ENCODE measurements at places on chromosomes 2 and 18.

- no peak for DNase-seq
These were observed 792.2 kb downstream of the SLC4A3 start for GRCh38 chr2:220419647-220420046.

- DNase-seq: no peak
These were observed 27.0 kb downstream of the MEIS1 start for GRCh38 chr2:66461664-66462500.

GRCh38 chr2:216086207-216086893 lies 4.6 kb downstream of the TMEM169 start:
- DNase-seq: no peak

DNA sequence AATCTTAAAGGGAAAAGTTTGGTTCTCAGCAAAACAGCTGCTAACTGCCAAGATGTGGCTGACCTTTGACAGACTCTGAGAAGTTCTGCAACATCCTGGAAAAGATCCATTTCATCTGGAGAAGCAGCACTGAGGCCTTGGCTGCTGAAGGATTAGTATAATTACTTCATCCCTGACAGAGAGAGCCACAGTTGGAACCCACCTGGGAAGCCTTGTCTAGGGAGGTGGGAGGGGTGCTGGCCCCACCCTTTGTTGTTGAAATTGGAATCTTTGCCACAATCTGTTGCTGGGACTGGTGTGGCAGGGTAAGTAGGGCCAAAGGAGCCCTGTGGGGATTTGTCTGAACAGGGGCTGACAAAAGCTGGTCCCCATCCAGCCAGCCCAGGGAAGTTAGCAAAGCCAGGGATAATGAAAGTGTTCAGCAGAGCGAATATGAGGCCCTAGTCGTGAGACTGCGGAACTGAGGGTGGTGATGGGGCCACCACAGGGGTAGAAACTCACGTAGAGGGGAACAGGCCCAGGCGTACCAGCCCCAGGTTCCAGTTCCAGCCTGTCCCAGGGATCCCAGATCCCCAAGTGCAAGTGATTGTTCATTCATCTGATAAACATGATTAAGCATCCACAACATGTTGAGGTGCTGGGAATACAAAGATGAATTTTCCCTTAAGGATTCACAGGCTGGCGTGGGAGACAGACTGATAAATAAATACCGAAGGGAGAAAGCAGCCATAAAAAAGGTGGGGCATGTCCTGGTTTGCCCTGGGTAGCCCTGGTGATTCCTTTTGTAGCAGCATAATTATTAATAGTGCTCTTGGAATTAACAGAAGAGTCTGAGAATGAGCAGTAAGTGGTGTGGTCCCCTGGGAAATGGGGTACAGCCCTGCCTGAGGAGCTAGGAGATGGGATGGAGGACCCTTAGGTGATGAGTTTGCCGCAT lies 60.0 kb downstream of the MYO1B start:
- DNase-seq: no peak

DNA sequence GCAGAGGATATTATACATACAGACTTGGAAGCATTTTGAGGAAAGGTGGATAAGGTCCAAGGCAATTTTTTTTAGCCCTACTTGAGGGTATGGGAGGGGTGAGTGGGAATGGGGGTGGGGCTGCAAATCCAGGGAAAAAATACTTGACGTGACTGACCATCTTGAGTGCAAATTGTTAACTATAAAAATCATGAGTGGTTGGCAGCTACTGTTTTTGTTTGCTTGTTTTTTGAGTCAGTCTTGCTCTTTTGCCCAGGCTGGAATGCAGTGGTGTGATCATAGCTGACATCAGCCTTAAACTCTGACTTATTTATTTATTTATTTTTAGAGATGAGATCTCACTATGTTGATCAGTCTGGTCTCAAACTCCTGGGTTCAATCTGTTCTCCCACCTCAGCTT lies 458.8 kb downstream of the PIK3C3 start:
- no peak for DNase-seq

GRCh38 chr2:13040043-13040442 lies 323.3 kb downstream of the TRIB2 start:
- DNase-seq: no peak

DNA sequence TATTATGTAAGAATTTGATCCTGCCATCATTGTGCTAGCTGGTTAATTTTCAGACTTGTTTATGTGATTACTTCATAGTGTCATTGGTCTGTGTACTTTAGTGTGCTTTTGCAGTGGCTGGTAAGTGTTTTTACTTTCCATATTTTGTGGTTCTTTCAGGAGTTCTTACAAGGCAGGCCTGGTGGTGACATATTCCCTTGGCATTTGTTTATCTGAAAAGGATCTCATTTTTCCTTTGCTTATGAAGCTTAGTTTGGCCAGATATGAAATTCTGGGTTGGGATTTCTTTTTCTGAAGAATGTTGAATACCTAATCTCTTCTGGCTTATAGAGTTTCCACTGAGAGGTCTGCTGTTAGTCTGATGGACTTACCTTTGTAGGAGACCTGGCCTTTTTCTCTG lies 72.8 kb upstream of the MC4R start:
- DNase-seq: no peak

- DNase-seq: no peak
These were observed 207.2 kb downstream of the KLHL29 start for GRCh38 chr2:23592061-23592685.

DNA sequence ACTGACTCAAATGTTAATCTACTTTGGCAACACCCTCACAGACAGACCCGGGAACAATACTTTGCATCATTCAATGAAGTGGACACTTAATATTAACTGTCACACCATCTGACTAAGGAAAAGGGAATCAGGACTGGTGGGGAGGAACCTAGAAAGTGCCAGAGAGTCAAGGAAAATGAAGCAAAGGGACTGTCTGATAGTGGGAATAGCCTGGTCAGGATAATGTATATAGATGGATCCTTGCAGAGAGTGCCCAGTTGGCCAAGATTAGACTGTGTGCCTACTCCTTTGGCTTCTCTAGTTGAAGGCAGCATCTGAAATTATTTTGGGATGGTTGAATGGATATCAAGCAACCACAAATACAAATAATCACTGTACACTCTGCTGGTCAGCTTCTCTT lies 45.2 kb downstream of the ARL6IP6 start:
- no peak for DNase-seq

DNA sequence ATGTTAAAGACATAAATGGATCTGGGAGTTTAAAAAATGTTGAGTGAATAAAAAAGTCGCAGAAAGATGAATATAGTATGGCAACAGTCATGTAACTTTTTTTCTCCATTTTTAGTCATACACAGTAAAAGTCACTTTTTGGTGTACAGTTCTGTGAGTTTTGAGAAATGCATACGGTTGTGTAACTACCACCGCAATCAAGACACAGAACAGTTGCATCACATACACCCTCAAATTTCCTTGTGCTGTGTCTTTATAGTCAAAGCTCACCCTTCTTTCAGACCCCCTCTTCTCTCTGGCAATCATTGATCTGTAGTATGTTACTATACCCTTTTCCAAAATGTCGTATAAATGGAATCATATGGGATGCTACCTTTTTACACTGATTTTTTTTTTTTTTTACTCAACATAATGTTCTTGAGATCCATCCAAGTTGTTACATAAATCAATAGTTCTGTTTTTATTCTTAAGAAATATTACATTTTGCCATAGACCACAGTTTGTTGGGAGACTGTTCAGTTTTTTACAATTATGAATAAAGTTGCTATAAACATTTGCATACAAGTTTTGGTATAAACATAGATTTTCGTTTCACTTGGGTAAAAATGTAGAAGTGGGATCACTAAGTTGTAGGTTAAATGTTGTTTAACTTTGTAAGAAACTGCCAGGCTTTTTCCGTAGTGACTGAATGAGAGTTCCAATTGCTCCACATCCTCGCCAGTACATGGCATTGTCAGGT lies 35.4 kb upstream of the AGFG1 start:
- DNase-seq: no peak

GRCh38 chr2:42274863-42275262 lies 86.2 kb downstream of the COX7A2L start:
- DNase-seq: no peak

DNA sequence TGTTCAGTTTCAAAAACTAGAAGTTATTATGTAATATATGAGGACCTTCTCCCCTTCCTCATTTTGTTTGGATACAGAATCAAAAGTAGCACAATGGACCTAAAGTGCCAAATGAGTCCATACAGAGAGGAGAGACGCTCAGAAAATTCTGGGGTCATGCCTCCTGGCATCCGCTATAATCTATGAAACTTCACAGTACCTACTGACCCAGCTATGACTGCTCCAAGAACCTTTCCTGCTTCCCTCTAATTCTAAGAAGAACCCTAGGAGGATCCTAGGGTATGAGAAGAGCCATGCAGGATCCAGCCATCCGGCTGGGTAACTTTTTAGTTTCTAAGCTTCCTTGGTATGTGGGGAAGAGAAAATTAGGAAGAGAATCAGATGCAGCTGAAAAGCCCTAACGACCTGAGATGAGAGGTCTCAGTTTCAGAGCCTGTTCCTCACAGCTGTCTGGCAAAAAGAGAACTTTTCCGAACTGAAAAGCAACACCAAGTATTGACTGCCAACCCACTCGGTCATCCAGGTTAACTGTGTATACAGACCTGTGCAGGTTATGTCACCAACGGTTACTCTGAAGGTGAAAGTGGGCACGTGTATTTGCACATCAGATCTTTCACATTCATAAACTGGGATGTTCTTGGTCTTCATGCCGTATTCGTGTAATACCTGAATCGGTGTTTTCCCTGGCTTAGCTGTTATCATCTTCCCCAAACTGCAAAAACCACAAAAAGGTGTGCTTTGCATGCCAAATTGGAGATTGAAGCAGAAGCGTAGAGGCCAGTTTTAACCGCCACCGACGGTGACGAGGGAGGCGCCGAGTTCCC lies 1.1 kb downstream of the PRKRA start:
- DNase-seq: no peak

DNA sequence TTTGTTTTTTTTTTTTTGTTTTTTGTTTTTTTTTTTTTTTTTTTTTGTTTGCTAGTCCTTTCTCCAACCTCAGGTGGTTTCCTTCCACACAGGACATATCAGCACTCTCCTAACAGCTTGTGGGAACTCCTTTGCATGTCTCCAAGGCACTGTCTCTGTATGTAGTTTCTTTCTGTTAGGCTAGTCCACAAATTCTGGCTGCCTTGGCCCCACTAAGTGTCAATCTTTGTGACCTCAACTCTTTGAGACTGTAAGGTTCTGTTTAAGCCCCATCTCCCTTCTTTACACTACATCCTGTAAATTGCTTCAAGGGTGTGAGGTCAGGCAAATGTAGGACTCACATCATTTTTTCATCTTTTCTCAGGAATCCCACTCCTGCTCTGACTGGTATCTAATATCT lies 85.1 kb downstream of the NCOA1 start:
- DNase-seq: no peak

GRCh38 chr18:38313831-38314230 lies 748.2 kb upstream of the CELF4 start:
- DNase-seq: no peak

DNA sequence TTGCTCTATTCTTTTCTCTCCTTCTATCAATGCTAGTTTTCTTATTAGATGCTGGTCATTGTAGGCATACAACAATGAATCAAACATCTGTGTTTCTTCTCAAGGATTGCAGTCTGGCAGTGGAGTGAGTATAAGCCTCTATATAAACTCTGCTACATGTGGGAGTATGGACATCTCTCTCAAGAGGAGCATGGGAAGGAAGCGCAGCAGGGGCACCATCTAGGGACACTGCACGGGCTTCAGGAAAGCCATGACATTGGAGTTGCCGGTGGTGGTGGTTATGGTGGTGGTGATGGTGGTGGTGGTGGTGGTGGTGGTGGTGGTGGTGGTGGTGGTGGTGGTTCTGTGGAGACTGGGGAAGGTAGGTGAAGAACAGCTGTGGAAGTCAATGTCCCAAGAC lies 462.6 kb downstream of the RNF144A start:
- DNase-seq: no peak

DNA sequence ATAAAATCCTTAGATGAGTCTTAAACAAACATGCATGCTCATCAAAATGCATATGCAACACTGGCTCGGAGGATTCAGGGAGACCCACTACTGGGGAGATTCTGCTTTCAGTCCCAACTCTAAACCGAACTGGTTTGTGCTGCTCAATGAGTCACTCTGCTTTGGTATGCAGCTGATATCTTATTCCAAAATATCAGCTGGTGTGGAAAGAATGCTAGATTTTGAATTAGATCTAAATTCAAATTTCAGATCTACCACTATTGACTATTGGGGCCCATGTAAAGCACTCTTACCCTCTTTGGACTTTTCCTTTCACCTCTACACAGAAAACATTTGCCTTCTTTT lies 39.2 kb upstream of the TTN start:
- no peak for DNase-seq

All from ecto neural progenitor cell (in vitro differentiated cells).